Activated CD4-positive, alpha-beta T cell treated with anti-CD3 and anti-CD28 coated beads, Interleukin-2, Interleukin-6, amounts not matched to agents 100 ng/mL and 50 ng/mL, durations not matched to agents 16 hours and 8 hours (primary cell): ENCODE measurements at places on chromosomes 5 and 9.

DNA sequence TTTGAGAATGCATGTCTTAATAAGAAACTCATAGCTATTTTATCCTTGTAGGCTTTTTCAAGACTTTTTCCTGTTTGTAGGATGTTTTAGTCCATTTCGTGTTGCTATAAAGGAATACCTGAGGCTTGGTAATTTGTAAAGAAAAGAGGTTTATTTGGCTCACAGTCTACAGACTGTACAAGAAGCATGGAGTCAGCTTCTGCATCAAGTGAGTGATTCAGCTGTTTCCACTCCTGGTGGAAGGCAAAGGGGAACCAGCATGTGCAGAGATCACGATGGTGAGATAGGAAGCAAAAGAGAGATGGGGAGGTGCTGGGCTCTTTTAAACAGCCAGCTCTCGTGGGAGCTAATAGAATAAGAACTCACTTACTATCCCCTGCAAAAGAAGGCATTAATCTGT is 177.3 kb downstream of the ALDH1A1 start:
- no peak for DNase-seq

- no peak for DNase-seq
Observed at GRCh38 chr5:78855026-78855425, 130.1 kb downstream of the ARSB start.

GRCh38 chr9:6785682-6786081 is 27.9 kb downstream of the KDM4C start:
- no peak for DNase-seq

DNA sequence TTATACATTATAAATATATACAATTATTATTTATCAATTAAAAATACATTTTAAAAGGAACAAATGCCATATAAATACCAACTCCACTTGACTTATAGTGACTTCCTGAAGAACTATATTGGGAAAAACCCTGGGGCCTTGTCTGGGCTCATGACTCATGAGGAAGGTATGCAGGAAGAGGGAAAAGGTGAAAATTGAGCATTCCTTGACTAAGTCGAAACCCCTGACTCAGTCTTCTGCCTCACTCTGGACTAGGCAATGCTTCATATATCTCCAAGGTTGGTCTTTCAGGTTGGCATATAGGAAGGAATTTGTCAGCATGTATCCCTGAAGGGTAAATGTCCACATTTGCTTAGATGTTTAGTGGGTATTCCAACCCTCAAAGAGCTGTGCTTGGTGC is 78.5 kb downstream of the SH3TC2 start:
- no peak for DNase-seq

DNA sequence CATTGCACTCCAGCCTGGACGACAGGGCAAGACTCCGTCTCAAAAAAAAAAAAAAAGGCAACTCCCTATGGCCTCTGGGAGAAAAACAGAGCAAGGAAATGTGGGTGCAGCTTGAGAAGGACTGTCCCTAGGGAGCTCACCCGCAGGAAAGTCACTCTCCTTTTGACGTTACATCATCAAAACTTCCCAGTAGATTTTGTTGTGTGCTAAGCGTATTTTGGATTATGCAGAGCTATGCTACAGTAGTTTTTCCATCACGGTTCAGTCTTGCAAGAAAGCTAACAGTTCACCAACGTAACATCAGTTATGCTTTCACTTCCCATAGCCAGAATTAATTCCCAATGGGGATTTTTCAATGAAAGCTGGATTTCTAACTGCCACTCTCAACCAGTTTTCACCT is 138.8 kb downstream of the HSD17B3 start:
- DNase-seq = no peak

DNA sequence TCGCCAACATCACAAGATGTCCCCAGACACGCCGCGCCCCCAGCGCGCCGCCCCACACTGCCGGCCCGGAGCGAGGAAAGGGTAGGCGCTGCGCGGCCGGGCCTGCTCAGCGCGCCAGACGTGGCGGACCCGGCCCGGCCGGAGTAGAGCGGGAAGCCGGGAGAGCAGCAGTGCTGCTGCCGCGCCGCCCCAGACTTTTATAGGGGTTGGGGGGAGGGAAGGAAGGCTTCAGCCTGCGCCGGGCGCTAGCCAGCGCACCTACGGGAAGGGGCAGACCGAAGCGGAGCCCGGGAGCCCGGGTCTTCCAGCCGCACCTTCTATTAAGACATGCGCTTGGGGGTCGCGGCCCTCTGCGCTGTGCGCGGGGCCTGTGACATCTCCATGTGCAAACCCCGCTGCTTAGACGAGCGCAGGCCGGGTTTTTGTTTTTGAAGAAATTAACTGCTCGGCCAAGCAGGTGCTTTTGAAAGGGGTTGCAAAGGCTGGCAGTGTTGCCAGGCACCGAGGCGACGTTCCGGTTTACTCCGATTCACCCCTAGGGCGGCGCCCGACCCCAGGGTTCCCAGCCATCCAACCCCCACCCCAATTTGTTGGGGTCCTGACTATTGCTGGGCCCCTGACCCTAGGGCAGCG is 353 bp upstream of the PAX5 start:
- DNase-seq = peak; percentile 58

- DNase-seq = no peak
Observed at GRCh38 chr9:125505988-125506438, 201.0 kb downstream of the MAPKAP1 start.

GRCh38 chr9:129377931-129378661 is 200.0 kb upstream of the IER5L start:
- no peak for DNase-seq

- no peak for DNase-seq
Observed at GRCh38 chr9:7028591-7028990, 270.8 kb downstream of the KDM4C start.

GRCh38 chr9:126307322-126308061 is 19.1 kb upstream of the MVB12B start:
- DNase-seq = no peak

DNA sequence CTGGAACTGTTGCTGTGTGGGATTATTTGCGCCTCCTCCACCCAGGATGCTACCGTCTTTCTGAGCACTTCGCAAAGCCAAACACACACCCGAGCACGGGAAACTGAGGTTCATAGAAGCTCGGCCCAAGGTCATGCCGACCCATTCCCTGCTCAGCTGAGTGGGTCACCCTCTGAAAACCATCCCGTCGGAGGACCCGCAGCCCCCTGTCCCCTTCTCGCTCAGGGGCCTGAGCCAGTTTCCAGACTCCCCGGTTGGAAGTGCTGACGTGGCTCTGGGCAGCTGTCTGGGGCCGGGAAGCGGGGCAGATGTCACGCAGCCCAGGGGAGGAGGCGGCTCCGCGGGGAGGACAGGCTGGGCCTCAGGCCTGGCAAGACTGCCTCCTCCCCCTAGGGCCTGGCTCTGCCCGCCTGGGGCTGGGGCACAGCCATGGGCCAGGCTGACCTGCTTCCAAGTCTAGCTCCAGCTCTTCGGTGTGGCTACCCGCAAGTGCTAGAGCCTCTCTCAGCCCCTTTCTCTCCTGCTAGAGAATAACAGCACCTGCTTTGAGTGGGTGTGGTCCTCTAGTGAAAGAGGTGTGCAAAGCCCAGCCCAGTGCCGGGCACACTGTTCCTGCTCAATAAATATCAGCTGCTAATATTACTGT is 9.9 kb upstream of the CXXC5 start:
- DNase-seq = no peak

DNA sequence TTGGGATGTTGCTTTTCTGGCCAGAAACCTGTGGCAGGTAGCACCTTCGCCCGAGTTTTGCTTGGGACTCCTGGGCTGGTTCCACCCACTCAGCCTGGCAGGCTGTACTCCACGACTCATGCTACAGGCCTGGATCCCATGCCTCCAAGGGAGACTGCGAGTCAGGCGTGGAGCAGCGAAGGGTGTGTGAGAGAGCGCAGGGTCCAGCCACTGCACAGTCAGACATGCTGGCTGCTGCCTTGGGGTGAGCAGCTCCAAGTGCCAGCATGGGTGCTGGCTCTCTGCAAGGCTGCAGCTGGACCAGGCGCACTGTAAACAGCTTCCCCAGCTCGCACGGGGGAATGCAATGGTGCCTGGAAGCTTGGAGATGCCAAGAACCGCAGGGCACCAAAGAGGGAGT is 249.6 kb upstream of the EDIL3 start:
- no peak for DNase-seq

DNA sequence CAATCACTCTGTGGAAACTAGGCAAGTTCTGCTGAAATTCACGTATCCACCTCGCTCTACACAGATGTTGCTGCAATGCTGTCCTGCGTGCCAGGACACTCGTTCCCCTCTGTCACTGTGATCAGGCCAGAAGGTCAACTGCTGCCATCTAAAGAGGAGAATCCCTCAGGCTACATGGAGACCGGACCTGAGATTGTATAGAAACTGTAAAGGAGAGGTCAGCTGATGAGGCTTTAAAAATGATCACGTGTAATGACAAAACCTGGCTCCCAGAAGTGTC is 80.1 kb downstream of the PRRT1B start:
- no peak for DNase-seq

DNA sequence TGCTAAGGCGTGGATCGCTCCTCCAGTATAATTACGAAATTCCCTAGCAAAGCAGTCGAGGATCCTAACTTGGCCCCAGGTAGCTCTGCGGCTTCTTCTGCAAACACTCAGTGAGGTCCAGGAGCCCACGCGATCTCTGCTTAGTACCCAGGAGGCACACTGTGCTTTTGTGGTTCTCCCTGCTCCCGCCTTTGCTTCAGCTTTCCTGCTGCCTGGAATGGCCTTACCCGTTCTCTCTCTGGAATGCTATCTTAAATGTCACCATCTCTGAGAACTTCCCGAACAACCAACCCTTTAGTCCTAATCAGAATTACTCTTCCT is 639 bp downstream of the INVS start:
- peak; percentile 9 for DNase-seq

GRCh38 chr9:93091453-93092081 is 4.5 kb upstream of the CARD19 start:
- peak; percentile 90 for DNase-seq

GRCh38 chr5:17359451-17360011 is 138.5 kb upstream of the TAF11L2 start:
- no peak for DNase-seq

- DNase-seq = no peak
Observed at GRCh38 chr5:169599451-169599850, 15.9 kb downstream of the SPDL1 start.

DNA sequence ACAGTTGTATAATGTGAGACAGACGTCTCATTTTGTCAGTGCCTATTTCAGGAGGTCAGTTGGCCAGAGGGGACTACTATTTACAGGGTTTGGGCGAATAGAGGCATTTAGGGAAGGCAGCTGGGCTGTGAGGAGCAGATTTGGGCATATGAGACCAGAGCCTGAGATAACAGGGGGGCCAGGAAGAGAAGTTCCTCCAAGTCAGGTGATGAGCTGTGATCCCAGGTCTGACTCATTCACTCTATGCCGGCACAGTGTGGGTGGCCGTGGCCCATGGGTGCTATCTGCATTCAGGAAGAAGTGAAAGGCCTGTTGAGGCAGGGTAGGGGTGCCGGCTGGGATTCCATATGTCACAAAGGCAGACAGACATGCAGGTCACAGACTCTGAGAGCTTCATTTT is 142.8 kb downstream of the PDZD2 start:
- no peak for DNase-seq

DNA sequence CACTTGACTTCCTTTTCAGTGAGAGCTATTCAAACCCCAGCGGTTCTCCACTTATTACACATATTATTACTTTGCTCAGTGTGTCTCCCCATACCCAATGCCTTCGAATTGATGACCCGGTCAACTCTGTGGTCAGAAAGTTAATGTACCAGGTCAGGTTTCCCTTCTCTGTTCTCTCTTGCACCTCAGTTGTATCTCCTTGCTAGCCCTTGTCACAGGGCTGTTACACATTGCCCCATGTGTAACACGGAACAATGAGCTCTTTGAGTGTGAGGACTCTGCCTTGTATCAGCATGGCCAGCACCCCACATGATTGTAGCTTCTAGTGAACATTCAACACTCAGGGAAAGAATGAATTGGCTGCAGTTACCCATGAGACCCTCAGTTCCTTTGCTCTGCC is 73.6 kb downstream of the DOCK2 start:
- DNase-seq = no peak

GRCh38 chr9:15221746-15222145 is 85.3 kb downstream of the TTC39B start:
- no peak for DNase-seq

- no peak for DNase-seq
Observed at GRCh38 chr5:143401227-143402016, 2.1 kb downstream of the NR3C1 start.

DNA sequence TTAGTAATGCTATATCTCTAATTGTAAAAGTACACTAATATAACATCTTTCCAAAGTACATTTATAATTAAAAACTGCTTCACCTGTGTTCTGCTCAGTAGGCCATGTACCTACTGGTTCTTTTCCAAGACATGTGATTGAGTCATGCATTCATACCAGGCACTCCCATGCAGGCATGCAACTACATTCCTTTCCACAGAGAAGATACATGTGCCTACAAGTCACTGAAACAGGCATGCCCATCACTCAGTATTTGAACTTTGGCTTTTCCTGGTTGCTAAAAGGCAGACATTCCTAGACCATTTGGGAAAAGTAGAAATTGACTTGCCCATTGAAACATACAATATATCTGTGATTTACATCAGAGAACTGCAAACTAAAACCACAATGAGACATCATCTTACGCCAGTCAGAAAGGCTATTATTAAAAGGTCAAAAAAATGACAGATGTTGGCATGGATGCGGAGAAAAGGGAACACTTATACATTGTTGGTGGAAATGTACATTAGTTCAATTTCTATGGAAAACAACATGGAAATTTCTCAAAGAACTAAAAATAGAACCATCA is 148.3 kb upstream of the MOCS2 start:
- DNase-seq = no peak

DNA sequence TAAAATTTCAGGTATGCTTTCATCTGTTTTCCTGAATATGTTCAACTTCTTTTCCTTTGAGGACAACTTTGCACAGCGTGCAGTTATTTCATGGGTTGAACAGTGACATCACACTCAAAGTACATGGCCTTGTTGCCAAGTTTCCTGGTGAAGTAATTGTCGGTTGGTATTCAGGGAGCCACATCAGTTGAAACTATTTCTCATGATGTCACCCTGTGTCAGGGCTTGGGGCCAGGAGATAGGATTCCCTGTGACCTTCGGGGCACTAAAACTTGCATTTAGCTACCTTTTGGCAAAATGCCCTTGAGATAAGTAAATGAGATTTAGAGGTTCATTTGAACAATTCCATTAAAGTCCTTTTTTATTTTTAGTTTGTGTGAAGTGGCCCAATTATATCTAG is 383.9 kb downstream of the SH3GL2 start:
- no peak for DNase-seq

DNA sequence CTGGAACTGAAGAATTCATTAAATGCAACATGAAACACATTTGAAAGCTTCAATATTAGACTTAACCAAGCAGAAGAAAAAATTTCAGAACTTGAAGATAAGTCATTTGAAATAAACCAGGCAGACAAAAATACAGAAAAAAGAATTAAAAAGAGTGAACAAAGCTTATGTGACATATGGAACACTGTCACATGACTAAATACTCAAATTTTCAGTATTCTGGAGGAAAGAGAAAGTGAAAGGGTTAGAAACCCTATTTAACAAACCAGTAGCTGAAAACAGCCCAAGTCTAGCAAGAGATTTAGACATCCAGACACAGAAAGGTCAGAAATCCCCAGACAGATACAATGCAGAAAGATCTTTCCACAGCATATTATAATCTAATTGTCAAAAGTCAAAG is 37.1 kb upstream of the SH3TC2 start:
- no peak for DNase-seq

GRCh38 chr5:175394601-175395000 is 49.4 kb downstream of the DRD1 start:
- DNase-seq = no peak

GRCh38 chr9:98867429-98868168 is 60.1 kb downstream of the GALNT12 start:
- no peak for DNase-seq
